ENCODE measurements at places on chromosomes 5 and 9.

GRCh38 chr9:6805532-6805931, 47.8 kb downstream of the KDM4C start:
- no peak for DNase-seq

DNA sequence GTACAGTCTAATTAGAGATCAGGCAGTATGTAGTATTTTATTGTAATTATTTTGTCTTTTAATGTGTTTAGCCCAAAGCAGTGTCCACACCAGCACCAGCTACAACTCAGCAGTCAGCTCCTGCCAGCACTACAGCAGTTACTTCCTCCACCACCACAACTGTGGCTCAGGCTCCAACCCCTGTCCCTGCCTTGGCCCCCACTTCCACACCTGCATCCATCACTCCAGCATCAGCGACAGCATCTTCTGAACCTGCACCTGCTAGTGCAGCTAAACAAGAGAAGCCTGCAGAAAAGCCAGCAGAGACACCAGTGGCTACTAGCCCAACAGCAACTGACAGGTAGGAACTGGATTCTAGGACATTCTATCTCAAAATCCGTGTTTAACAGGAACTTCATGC, 23.2 kb downstream of the RAD23B start:
- no peak for DNase-seq

DNA sequence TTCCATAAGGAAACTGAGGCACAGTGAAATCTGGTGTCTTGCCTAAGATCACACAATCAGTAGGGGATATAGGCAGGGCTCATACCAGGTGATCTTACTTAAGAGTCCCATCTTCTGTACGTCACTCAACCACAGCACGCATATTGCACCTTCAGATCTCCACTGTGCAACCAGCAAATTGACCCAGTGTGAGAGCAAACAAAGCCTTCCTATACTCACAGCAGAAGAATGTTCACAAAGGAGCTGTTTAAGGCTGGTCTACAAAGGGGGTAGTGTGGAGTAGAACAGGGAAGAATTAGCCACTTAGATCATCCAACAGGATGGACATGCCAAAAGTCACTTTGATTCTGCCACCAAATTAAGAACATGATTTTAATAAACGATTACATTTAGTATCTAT, 305.9 kb downstream of the SLIT3 start:
- no peak for DNase-seq

DNA sequence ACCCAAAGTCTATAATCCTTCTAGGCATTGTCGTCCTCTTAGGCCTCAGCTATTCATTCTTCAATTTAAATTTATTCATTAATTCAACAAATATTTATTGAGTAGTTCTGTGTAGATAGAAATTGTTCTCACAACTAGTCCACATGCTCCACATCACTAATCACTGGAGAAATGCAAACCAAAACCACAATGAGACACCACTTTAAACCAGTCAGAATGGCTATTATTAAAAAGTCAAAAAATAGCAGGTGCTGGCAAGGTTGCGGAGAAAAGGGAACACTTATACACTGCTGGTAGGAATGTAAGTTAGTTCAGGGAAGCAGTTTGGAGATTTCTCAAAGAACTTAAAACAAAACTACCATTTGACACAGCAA, 51.1 kb upstream of the TNFSF15 start:
- DNase-seq = no peak

DNA sequence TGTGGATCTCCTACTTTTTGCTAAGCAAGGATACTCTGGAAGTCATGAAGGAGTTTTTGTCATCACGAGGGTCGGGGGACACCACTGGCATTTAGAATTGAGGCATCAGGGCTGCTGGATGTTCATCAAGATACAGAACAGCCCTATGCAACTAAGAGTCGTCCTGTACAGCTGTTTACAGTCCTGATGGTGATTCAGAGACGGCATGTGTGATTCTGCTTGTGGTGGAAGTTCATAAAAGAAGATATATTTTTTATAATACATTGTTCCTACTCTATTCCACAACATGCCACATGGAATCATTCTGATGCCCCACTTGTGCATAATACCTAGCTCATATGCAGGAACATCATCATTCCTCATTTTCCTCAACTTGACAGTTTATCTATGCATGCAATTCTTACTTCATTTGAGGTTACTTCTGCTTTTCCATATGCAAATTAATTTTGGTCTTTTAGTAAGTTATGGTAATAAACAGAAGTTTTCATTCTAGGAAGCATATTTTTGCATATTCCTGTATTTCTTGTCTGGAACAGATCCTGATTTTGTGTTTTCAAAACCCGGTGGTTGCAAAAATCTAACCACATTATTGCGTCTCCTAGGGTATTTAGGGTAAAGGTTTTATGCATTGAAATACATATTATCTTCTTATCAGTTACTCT, 155.2 kb downstream of the ARHGEF28 start:
- no peak for DNase-seq

GRCh38 chr5:171776213-171776612, 9.4 kb upstream of the SMIM23 start:
- no peak for DNase-seq

DNA sequence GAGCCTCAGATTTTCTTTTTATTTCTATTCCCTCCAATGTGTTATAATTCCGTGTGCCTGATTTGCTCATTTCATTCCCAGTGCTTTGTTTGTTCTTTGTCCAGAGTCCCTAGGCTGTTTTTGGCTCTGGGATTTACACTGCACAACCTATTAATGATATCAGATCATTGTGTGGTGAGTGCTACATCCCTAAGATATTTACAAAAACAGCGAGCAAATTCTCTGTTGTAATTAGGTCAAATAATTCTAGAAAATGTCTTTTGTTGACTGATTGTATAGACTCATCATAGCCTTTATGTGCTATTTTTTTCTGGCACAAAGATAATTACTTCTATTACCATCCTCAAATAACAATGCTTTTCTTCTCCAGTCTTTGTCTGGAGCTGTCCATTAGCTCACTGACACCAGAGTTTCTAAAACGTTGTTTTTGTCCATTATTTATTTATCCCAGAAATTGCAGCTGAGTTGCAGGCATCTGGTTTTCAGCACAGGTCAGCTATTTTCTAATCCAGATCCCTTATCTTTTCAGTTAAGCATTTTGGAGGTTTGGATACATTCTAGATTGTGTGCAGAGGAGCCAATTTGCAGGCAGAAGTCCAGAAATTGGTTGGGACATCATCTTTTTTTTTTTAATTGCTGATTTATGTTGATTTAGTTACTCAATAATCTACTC, 379.9 kb upstream of the DMAC1 start:
- no peak for DNase-seq

DNA sequence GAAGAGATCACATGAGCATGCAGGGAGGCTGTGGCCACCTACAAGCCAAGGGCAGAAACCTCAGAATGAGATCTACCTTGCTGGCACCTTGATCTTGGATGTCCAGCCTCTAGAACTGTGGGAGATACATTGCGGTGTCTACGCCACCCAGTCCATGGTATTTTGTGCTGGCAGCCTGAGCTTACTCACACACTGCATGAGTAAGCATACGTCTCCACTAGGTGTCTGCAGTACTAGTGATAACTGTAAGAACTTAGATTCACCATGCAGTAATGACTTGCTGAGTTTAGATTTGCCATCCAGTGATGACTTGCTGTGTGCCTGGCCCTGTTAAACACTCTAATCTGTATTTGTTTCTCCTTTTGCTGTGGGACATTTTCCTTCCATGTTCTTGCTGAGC, 417.7 kb downstream of the GADD45G start:
- DNase-seq = no peak

DNA sequence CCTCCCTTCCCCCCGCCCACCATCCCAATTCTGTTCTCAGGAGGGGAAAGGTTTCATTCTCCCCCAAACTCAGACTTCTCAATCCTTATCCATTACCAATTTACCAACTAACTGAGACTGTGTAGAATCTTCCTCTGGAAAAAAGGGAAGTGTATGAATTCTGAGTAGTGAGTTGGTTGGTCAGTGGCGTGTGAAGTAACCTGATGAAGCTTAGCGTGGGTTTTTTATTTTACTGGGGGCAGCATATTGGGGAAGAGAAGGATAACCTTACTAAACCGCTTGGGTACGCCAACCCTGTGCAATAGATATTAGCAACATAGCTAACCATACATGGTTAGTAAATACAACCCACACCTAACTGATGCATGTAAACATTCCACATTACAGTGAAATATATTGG, 1.1 kb upstream of the DNAJC21 start:
- DNase-seq = no peak

- DNase-seq = no peak
These were observed 15.6 kb downstream of the NDUFA8 start for GRCh38 chr9:122143876-122144405.

GRCh38 chr5:55386356-55386755, 78.6 kb downstream of the MTREX start:
- DNase-seq = no peak

DNA sequence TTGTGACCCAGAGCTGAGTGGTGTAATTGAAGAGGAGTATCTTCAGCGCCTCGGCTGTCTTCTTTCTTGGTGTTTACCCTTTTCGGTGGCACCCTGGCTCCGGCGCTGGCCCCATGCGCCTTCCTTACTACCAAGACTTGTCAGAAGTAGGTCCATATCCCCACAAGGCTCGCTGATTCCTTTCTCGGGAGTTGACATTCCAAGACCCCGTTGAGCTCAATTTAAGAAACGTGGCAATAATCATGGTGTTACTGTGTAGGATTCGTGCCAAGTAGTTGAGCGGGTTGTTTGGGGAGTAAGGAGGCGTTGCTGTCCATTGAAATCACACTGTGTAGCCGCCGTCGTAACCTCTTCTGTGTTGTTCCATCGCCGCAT, 795 bp downstream of the NDUFAF2 start:
- no peak for DNase-seq

DNA sequence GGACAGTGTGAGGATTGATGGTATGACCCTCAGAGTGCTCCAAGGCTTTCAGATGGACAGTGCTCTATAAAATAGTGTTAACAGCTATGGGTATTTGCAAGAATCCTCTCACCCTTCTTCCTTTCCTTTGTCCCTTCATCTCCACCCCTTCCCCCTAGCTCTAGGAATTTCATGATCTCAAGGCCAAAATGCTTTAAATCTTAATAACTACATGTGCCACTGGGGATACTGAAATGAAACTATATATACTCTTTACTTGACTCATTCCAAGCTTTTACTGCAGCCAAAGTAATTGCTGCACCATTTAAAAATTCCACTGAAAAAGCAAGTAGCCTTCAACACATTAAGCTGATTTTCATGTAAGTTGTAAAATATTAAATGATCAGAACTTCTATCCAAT, 361.6 kb upstream of the SLC30A5 start:
- no peak for DNase-seq

GRCh38 chr5:126852091-126852571, 75.2 kb downstream of the LMNB1 start:
- DNase-seq = no peak
